ENCODE measurements at places on chromosomes 2 and 18.

DNA sequence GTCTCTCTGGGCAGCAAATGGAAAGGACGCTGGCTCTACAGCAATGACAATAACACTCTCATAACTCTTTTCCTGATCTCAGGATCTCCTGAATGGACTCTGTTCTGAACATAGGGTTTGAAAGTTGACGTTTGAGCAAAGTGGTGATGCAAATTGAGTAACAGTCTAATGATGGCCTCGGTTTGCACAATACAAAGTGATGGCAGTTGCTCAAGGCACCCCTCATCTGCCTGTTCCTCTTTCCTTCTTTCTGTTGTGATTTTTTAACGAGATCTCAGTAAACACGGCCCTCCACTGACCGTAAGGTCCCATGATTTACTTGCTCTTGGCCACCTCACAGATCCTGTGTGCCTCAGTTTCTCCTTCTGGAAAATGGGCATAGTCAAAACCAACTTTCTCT, 303.6 kb downstream of the SLC8A1 start:
- no peak for ATAC-seq

DNA sequence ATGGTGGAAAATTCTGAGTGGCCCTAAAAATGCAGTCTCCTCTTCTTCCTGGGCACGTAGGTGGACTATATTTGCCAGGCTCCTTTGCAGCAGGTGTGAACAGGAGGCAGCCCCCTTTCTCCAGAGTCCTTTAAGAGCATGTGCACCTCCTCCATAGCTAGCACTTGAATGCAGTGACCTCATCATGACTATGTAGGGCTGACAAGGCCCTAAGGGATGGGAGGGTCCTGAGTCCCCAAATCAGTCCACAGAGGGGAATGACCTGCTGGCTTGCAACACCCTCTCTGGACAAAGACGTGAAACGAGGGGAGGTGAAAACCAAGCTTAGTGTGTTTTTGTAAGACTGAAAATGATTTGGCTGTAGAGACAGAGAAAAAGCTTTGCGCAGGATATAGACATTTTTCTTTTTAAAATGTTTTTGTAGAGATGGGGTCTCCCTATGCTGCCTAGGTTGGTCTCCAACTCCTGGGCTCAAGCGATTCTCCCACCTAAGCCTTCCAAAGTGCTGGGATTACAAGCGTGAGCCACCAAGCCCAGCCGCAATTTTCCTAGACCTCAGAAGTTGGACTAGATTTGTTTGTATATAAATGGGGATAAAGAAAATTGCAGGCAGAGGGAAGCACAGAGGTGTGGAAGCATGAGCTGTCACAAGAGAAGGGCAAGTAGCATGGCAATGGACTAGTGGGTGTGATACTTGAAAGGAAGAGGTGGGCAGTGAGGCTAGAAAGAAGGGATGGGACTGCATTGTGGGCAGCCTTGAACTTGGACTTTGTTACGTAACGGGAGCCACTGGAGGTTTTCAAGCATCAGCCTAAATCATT, 28.8 kb downstream of the LONRF2 start:
- ATAC-seq, result no peak

DNA sequence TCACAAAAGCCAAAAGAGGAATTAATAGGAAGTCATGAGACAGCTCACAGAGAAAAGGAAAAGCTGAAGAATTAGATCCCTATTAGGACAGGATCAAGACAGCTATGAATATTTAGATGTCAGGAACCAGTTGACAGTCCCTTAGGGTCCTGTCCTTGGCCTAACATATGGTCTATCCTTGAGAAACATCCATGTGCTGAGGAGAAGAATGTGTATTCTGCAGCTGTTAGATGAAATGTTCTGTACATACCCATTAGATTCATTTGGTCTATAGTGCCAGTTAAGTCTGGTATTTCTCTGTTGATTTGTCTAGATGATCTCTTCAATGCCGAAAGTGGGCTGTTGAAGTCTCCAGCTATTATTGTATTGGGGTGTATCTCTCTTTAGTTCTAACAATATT, 37.6 kb upstream of the SLC40A1 start:
- ATAC-seq, result no peak

DNA sequence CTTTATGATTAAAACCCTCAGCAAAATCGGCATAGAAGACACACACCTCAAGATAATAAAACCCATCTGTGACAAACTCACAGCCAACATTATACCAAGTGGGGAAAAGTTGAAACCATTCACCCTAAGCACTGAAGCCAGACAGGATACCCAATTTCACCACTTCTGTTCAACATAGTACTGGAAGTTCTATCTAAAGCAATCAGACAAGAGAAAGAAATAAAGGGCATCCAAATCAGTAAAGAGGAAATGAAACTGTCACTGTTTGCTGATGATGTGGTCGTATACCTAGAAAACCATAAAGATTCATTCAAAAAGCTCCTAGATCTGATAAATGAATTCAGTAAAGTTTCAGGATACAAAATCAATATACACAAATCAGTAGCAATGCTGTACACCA, 16.4 kb upstream of the RPRD1A start:
- ATAC-seq, result no peak

- ATAC-seq, result no peak
Observed at GRCh38 chr2:127179766-127180165, 40.3 kb downstream of the CYP27C1 start.

- no peak for ATAC-seq
Observed at GRCh38 chr2:210445116-210445707, 31.3 kb downstream of the LANCL1 start.

- ATAC-seq, result no peak
Observed at GRCh38 chr2:219451661-219452360, 17.2 kb downstream of the SPEG start.

Measured in SK-N-SH treated with all-trans-retinoic acid at 6 μM for 48 hours (cell line).